CD4-positive, alpha-beta T cell treated with Interleukin-17A for 1 hour (primary cell): ENCODE measurements at places on chromosomes 16 and 17.

- DNase-seq, result no peak
These were observed 36.0 kb downstream of the IL21R start for GRCh38 chr16:27437946-27438345.

GRCh38 chr17:41784207-41784744 is 2.2 kb downstream of the JUP start:
- DNase-seq, result no peak

DNA sequence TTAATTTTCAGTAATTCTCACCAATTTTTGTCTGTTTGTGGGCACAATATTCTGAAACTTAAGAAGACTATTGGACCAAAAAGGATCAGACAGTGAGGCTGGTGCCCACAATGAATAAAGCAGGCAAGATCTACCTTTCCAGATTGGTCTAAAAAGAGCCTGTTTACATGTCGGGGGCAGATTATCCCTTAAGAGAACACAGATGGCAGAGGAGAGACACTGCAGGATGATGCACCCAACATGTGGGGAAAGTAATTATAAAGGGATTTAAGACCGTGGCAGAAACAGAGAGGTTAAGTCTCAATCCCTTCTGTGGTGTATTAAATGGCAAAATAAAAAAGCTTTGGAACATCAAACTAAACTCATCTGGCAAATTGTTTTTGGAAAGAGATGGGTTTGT is 331.8 kb upstream of the CDH11 start:
- no peak for DNase-seq

DNA sequence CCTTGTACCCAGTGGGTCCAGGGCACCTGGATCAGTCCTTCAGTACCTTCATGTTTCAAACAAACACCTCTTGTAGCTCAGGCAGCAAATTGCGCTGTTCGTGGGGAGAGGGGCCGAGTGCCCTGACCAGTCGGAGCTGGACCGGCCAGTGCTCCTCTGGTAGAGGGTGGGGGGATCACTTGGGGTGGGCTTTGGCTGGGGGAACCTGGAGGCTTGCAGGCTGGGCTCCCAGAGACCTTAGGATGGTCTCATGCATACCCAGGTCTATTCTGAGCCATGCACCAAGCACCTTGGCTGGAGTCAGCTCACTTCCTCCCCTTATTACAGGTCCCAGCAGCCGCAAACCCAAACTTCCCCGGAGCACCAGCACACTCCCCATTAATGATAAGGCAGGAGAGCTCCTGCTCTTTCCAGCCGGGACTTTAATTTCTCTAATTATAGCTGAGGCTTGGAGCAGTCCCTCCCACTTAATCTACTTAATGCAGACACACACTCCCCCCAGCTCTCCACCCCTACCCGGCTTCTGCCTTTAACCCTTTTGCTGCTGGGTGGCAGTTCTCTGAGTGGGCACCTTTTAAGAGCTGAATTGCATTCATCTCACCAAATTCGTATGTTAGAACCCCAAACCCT is 26.3 kb upstream of the MGAT5B start:
- DNase-seq, result no peak

DNA sequence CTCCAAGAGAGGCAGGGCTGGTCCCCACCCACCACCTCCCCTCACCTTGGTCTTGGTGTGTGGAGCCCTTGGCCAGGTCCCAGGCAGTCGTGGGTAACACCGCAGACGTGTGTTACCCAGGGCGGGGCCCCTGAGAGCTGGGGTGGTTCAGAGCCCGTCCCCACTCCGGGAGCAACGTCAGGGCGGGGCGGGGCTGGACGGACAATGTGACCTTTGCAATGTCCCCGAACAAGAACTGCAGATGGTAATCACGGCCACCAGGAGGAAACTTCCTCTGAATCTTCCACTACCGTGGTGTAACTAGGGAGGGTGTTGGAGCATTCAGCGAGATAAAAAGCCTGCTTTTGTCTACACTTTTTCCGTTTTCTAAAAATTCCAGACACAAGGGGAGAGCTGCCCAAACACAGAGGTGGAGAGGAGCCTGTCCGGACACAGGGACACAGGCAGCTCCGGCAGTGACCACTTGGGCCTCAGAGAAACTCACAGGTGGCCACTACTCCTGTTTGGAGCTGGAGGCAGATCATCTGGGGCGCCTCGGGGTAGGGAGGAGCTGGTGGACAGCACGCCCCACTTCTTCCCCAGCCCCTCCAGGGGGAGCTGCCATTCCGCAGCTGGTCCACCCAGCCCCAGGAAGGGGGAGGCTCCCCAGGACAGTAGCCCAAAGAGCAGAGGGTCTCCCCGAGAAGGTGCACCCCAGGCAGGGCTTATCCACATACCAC is 14.2 kb upstream of the SLC38A10 start:
- peak; percentile 50 for DNase-seq

DNA sequence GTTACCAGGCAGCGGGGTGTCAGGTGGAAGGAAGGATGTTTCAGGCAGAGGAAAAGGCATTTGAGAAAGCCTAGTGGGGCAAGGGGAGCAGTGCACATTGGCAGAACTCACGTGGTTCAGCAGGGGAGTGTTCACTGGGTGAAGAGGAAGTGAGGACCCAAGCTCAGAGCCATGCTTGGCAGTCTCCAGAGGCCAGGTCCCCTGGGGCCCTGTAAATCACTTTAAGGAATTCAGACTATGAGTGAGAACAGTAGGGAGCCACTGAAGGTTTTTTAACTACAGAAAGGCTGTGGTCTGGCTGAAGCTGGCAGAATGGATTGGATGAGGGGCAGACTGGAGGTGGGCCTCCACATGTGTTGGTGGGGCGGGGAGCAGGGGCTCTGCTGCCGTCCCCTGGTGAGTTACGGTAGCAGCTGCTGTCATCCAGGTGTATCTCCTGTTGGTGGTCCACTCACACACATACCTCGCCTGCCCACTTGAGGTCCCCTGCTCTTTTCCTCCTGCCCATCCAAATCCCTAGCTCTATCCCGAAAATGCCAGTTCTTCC is 5.1 kb downstream of the CLEC16A start:
- DNase-seq, result peak; percentile 52

DNA sequence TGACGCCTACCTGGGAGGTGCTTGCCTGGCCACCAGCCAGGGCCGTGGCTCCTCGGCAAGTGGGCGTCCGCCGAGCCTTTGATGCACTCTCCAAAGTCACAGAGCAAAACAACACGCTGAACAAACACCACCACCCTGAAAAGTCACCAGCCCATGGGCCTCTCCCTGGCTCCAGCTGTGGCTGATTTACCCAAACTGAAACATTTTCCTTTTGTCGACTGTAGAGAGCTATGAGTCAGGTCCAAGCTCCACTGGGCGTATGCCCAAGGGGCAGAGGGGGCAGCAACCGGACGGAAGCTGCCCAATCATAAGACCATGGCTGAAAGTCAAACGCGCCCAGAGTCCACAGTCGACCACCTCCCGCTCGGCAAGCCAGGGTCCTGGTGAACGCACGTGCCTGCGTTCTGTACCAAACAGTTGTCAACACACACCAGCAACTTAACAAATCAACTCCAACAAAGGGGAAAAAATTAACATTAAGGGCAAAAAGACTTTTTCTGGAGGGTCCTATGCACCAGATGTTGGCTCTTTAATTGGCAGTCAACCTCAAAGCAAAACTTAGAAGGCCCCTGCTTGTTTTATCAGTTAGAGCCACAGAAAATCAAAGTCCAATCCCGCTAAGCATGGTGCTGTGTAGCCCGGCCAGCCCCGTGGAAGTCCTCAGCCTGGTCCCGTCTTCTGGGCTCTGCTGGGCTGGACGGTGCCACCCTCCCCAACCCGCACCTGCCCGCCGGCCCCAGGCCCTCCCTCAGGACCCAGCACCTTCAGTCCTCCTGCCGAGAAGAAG is 47.3 kb downstream of the TBC1D16 start:
- no peak for DNase-seq
